ENCODE measurements at places on chromosomes 11 and 22.

GRCh38 chr11:118276422-118276821 lies 12.3 kb upstream of the MPZL2 start:
- DNase-seq, result no peak

DNA sequence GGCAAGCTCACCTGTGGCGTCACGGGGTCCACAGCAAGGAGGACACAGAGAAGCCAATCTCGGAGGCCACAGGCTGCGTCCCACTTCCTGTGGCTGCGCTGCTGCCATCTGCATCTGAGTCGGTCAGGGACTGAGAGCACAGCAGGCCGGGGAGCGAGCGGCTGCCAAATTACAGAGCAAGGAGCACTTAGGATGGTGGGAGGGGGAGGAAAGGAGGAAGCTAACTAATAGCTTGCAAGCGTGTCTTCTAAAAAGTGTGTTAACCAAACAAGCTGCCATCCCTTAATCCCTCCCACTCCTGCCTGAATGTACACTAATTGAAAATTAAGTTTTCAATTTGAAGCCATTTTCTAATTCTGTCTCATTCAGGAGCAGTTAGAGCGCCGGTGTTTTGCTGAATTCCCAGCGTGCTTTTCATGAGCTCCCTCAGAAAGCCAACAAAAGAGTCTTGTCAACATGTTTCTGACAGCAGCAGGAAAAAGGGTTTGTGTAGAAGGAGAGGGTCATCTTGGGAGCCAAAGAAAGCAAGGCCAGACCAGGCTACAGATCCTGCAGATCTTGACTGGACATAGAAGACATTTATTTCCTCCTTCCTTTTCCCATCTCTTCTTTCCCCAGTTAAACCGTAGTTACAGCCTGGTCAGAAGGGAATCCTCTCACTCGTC lies 42.4 kb upstream of the API5 start:
- no peak for DNase-seq

- DNase-seq, result no peak
These were observed 8.4 kb upstream of the MMP12 start for GRCh38 chr11:102883141-102883540.

DNA sequence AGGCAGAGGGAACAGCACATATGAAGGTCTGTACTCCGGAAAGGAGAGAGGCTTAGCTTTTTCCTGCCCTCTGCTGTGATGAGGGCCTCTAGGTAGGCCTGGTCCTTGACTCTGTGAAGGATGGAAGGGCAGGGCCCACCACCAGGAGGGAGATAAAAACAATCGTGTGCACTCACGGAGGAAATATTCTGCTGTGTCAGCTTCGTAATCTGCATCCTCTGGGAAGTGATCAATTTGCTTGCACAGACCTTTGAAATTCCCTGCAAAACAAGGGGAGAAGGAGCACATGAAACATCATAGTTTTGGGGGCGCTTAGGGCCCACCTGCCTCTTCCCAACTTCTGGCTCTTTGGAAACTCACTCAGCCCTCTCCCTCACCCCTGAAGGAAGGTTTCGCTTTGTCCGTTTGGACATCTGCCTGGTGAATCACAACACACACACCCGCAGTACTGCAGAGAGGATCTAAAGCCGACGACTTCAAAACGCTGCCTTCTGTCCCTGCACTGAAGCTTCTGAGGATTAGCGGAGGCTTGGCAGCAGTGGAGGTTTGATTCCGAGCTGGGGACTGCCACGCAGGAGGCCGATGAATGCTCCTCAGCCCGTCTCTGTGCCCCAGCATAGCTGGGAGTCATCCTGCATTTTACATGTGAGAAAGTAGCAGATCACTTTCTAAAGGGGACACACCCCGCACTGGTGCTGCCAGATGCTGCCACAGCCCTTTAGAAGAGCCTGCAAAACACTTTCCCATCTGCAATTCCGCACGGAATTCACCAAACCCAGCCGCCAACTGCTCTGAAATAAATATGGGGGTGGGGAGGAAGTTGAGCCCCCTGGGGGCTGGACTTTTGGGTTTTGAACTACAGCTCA lies 58.6 kb upstream of the EIF3D start:
- peak; percentile 43 for DNase-seq

DNA sequence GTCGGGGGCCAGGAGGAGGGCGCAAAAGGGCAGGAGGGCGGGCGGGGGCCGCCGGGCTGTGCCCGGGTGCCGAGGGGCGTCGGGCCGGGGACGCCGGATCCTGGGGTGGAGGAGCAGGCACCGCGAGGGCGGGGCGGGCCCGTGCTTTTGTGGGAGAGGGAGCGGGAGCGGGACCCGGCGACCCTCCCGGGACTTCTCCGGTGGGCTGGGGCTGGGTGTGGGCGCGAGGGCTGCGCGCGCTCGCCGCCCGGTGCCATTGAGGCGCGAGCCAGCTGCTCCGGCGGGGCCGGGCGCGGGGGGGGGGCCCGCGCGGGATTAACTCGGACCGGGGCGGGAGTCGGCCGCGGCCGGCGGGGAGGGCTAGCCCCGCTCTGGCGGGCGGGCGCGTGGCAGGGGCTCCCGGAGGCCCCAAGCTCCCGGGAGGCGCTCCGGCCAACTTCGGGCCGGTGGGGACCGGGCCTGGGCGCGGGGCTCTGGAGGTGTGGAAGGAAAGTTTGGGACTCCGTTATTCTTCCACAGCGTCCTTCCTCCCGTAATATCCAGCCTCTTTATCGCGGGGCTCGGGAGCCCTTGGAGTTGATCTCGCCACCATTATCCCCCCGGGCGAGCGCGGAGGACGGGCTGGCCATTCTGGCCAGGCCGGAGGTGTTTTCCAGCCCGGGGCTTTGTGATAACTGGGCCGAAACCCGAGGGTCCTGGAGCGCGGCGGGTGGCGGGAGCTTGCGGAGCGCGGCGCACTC lies 936 bp downstream of the CECR2 start:
- DNase-seq, result no peak

GRCh38 chr11:65766535-65766934 lies 14.2 kb downstream of the AP5B1 start:
- DNase-seq, result no peak

DNA sequence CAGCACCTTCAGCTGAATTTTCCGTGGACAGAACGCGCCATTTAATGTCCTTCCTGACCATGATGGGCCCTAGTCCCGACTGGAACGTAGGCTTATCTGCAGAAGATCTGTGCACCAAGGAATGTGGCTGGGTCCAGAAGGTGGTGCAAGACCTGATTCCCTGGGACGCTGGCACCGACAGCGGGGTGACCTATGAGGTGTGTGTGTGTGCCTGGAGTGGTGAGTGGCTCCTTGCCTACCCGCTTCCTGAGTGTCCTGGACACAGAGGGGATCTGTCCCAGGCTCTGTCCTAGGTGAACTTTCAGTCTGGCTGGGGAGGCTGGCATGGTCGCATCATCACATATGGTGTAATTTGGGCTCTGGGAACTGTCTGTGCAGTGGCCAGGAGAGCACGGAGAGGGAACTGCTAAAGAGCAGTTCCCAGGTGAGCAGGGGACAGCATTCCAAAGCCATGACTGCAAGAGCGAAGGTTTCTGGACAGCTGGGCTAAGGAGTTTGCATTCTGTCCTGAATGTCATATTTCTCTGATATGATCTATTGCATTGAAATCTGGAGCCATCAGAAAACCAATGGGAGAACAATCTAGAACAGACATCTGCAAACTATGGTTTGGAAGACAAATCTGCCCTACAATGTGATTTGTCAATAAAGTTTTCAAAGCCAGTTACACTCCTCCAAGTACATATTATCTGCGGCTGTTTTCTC lies 104.3 kb downstream of the RRAS2 start:
- no peak for DNase-seq

GRCh38 chr11:98365190-98365589 lies 655.6 kb upstream of the CNTN5 start:
- DNase-seq, result no peak

Measured in H54 (cell line).